ENCODE measurements at places on chromosomes 3 and 15. TPM values are rescaled to one million over a fixed set of nuclear protein-coding genes. Genes with fewer than 3 reads are reported as not detected.
A peak's percentile ranks its signal among the peaks of the same experiment; 100 is the strongest.

DNA sequence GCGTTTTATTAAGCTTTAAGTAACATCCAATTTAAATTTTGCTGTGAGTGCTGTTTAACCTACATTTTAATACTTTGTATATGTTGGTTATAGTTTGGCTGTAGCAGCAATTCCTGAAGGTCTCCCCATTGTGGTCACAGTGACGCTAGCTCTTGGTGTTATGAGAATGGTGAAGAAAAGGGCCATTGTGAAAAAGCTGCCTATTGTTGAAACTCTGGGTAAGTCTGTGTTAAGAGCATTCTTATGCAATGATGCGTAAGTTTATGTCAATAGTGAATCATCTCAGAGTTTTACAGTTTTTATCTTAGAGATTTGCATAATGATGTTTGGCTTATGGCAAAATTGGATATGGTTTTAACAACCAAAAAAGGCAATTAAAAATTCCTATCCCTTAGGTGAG lies 62.7 kb downstream of the ASTE1 start:
- no peak for DNase-seq

DNA sequence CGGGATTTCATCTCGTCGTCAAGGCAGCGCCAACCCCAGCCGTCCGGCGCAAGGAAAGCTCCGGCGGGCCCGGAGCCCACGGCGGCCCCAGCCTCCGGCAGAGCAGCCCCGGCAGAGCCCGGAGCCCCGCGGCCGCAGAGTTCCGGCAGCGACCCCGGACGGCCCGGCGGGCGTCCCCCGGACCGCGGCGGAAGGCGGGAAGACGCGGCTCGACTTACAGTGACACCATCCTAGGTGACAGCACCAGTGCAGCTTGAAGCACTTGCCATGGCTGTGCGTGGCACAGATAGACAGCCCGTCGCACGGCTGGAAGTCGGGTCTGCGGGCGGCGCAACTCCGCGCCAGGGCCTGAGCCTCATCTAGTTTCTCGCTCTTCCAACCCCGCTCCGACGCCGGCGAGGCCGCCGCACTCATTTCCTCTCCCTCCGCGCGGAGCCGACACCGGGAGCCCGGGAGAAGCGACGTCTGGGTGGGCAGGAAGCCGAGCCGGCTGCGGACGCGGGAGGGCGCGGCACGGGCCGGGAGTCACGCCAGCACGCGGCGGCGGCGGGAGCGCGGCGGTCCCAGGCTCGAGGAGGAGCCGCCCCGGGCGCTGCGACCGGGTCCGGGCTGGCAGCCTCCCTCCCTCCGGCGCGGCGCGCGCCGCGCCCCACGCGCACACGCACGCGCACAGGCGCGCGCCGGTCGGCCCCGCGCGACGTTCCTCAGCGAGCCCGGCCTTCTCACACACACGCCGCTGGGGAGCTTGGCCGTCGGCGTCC lies at the start of gene C3orf70:
Gene C3orf70, minus strand, starts transcription at position 651 of the 761 bp plus-strand sequence. Its CDS starts 237 bp downstream, at position 414.
- DNase-seq = peak; percentile 88

DNA sequence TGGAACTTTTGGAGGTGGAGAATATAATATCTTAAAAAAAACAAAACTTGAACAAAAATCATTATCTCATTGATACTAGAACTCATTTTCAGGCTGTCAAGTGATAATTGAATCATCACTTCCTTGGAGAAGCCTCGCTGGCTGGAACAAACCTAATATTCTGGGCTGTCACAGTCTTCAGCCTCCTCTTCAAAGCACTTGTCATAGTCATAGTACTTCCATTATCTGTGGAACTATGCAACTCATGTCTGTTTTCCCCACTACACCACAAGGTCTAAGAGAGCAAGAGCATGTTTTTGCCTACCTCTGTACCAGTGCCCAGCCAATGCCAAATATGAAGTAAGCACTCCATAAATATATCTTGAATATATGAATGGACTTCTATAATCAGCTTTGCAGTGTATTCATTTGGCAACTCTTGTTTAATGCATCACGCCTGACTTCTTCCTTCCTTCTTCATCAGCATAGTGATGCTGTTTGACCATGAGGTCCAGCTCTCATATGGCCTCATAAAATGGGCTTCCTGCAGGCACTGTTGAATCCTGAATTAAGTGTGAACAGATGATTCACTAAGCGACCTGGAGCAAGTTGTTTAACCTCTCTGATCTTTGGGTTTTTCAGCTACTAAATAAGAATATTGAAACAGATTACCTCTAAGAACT lies 86.6 kb upstream of the SNRK start:
- DNase-seq = no peak

- no peak for DNase-seq
Observed at GRCh38 chr3:46478341-46478740, 13.6 kb upstream of the LTF start.

GRCh38 chr3:100753846-100754245 lies 44.6 kb downstream of the TFG start:
- no peak for DNase-seq

DNA sequence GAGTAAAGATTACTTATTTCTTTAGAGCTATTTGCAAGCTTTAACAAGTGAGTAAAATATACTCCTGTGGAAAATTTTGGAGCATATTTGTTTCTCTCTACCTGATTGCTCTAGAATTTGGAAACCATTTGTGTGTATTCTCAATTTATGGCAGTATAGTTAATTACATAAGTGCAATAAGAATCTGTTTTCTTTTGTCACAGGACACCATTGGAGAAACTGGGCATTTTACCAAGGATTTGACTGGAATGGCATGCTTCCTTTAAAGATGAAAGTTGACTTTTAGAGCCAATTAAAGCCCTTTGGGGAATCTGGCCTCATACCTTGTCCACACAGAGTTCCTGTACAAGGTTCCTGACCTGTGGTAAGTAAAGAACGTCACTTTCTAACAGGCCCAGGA lies 38.4 kb downstream of the PAQR5 start:
- DNase-seq = no peak

DNA sequence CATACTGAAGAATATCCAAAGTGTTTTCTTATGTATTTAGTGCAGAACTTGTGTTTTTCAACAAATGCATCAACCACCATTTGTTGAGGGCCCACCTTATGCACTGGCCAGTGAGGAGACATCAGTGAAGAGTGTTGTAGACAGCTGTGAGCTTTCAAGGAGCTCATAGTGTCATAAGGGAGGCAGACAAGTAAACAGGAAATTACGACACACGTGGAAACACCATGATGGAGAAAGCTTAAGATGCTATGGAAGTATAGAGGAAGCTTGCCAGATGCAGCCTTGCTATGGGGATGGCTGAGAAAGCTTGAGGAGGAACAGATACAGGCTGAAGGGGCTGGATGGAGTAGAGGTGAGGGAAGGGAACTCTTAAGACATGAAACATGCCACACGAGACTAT lies 50.8 kb upstream of the PSMD6 start:
- peak; percentile 25 for DNase-seq

GRCh38 chr3:166986000-166986399 lies 394.1 kb downstream of the ZBBX start:
- no peak for DNase-seq

GRCh38 chr3:42717306-42717705 lies 14.7 kb upstream of the HHATL start:
- DNase-seq = no peak

GRCh38 chr3:30440147-30440604 lies 166.2 kb upstream of the TGFBR2 start:
- no peak for DNase-seq

DNA sequence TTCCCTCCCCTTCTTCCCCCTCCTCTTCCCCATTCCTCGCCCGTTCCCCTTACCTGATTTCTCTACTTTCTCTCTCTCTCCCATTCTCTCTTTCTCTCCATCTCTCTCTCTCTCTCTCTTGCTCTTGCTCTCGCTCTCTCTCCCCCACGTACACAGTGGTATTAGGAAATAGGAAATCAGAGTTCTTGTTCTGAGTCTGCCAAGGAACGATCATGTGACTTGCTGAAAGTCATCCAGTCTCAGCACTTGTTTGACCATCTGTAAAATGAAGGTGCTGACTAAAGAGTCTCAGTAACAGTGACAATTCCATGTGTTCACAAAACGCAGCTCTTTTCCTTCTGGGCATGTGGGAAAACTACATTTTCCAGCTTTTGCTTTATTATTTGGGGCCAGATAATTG lies 445.0 kb upstream of the TGFBR2 start:
- peak; percentile 40 for DNase-seq

GRCh38 chr3:188390343-188390718 lies 236.4 kb downstream of the LPP start:
- no peak for DNase-seq

- DNase-seq = no peak
Observed at GRCh38 chr3:100402256-100402655, 917 bp downstream of the LNP1 start.

DNA sequence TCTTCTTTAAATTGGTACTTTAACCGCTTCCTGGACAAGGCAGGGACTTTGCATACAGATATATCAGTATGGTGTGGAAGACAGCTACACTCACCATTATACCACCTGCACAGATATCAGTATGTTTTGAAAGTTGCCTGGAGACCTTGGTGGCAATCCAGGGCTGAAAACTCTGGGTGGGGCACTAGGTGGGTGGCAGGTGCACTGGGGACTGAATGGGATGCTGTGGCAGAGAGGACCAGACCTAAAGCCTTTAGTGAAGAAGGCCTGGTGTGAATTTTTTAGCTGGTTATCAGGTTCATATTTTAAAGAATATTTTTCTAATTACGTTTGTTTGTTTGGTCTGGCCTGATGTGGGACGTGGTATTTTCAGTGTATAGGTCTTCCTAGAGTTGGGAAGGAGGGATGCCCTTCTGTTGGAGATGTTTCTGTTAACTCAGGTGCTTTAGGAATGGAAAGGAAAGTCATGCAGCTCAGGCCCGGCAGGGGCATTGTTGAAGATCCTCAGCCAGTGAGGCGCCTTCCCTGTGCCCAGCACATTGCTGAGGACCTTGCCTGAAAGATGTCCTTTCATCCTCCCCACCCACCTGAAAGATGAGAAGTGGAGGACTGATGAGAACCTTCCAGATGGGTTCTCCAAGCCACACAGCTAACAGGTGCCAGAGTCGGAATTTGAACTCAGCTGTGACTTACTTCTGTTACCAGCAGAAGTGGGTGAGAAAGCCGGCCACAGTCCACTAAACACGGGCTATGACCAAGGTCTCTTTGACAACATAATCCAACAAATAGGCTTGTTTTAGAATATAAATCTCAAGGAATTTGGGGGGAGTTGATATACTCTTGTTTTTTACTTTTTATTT lies 77.3 kb downstream of the APBA2 start:
- DNase-seq = no peak

DNA sequence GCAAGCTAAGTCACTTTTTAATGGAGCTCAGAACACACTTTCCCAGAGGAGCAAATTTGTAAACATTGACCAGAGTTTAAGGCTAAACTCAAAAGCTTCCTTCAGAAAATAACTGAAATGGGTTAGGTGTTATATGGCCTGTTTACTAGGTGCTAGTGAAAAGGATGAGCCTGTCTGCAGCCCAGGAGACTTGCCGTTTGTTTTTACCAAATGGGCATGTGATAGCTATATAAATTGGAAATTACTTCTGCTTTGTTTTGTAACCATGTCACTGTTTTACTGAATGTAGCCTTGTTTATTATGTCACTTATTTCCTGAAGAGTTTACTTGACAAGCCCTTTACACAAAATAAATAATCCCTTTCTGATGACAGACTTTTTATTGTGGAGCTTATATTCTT lies 109.4 kb upstream of the THSD4 start:
- no peak for DNase-seq

- DNase-seq = no peak
Observed at GRCh38 chr3:10334459-10334858, 13.5 kb upstream of the SEC13 start.

DNA sequence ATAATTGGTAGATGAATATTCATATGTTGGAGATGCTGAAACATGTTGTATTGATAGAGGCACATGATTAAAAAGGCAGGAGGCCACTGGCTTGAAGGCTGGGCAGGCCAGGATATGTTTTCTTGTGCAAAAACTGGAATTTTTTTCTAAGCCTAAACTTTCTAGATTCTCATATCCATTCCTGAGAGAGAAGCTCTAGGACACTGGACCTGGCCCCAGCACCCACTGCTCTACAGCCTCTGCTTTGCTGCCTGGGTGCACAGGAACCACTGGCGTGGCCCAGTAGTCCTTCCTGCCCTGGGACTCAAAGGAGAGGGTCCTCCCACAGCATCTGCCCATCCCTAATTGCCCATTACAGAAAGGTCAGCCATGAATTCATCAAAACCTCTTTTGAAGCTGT lies 58.1 kb upstream of the APEH start:
- DNase-seq = no peak

DNA sequence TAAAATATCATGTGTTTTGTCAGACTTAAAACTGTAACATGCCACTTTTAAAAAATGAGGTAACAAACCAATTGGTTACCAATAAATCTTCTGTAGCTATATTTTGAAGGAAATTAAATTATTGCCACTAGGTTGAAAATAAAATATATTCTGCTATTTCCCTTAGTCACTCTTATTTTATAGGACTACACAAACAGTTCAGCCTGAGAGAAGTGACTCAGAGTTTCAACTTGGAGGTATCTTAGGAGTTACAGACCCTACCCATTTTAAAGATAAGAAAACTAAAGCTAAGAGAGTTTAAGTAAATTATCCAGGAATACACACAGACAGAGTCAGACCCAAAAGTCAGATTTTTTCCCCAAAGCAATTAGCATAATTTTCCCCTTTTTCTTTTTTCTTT lies 65.1 kb downstream of the PIK3CB start:
- no peak for DNase-seq

- DNase-seq = no peak
Observed at GRCh38 chr3:150515210-150515609, 31.1 kb downstream of the SERP1 start.

DNA sequence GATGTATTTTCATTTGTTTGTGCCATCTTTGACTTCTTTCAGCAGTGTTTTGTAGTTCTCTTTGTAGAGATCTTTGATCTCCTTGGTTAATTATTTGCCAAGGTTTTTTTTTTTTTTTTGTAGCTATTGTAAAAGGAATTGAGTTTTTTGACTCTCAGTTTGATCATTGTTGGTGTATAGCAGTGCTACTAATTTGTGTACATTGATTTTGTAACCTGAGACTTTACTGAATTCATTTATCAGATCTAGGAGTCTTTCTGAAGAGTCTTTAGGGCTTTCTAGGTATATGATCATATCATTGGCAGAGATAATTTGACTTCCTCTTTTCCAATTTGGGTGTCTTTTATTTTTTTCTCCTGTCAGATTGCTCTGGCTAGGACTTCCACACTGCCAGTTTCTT lies 42.2 kb upstream of the POMGNT2 start:
- no peak for DNase-seq

RTP4 gene
- 15.8 TPM for polyA plus RNA-seq

POLR2M gene
- 48.1 TPM for polyA plus RNA-seq

AHSG gene
- 1.8 TPM for polyA plus RNA-seq

GHRL gene
- polyA plus RNA-seq = 19.9 TPM

ESYT3 gene
- 1.8 TPM for polyA plus RNA-seq

CD86 gene
- polyA plus RNA-seq = 3.3 TPM

CNTN3 gene
- polyA plus RNA-seq = 4.7 TPM

CLDN1 gene
- polyA plus RNA-seq = 17.4 TPM

CCR1 gene
- polyA plus RNA-seq = 3.4 TPM

TGM4 gene
- 0.04 TPM for polyA plus RNA-seq

AQP9 gene
- 0.27 TPM for polyA plus RNA-seq

SLC12A1 gene
- 0.10 TPM for polyA plus RNA-seq

EPHB1 gene
- polyA plus RNA-seq = 3.7 TPM

EXD1 gene
- polyA plus RNA-seq = 0.01 TPM

GOLGB1 gene
- 53.9 TPM for polyA plus RNA-seq
